Frontal cortex (tissue), 4 donors: ENCODE measurements at places on chromosomes 4 and X. TPM values are rescaled to one million over a fixed set of nuclear protein-coding genes. Genes with fewer than 3 reads are reported as not detected.

DNA sequence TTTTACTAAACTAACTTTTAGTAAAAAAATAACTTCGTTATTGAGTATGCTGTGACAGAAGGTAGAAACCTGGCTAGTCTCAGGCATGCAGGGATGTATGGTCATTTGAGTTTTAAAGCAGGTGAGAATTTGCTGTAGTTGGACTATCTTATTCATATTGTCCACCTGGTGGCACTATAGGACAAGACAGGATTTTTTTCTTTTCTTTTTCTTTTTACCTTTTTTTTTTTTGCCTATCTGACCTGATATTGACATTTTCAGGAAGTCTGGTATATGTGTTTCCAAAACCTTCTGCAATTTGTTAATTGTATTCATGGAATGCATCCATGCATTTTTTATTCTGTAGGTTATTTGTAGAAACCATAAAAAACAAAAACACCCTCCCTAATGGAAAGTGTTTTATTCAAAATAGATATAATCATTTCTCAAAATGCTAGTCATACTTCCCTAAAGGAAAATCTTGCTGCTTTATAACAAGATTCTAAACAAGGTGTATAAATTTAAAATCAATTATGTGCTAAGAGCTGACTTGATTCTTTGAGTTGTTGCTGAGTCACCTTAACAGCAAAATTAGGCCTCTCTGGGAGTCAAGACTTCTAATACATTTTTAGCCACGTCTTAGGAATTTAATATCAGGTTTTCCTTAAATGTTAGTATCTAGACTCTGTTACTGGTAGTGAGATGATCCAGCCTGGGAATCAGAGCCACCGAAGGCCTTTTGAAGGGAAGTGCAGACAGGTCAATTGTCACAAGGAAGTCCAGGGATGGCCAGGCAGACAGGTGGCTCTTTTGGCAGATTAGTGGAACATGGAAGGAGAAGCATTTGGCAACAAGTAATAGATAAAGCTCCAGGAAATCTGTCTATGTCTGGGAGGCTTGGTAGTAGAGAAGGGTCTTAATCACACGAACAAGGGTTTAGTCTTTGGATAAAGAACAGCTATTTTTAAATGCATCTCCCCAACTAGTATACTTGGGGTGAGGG, 201.3 kb upstream of the GNPDA2 start:
- DNase-seq: no peak

DNA sequence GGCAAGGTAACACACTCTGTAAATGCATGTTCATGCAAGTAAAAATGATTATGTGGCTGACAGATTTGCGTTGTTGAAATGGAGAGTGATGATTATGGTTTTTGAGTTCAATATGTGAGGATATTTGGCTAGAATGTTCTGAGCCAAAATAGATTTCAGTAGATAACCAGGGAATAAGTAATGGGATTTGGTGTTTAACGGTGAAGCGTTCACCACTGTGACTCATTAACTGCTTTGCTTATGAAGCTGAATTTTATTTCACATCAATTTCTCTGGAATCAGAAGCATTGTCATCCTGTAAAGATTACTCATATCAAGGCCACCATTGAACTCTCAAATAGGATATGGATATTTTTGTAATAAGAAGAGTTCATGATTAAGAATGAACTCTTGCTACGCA, 11.7 kb downstream of the AFP start:
- DNase-seq: no peak

DNA sequence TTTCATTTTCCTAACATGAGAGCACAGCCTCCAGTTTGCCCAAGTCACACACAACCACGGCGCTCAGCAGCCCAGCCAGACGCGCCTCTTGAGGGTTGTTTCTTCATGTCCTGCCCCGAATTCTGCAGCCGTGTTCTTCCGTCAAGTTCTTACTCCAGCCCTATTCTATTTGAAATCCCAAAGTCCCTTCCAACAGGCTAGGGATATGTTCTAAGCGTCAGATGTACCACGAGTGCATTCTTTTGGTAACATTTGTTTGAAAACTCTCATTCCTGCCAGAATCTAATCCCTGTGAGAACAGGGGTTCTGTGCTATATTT, 23.1 kb downstream of the ACSL1 start:
- no peak for DNase-seq

GRCh38 chr4:133390198-133390855, 241.2 kb downstream of the PCDH10 start:
- no peak for DNase-seq

GRCh38 chr4:110198049-110198434, 373 bp downstream of the ELOVL6 start:
- no peak for DNase-seq

DNA sequence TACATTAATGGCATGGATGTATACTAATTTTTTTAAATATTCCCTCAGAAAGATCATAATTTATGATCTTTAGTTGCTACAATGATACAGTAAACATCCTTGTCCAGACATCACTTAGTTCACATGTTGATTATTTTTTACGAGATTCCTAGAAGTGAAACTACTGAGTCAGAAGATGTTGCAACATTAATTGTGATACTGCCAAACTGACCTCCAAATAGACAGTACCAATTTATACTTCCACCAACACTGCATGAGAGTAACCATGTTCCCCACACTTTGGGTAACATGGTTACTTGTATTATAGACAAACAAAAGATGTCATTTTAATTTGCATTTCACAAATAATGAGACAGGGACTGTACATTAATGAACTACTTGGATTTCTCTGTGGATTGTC, 19.6 kb downstream of the RCHY1 start:
- no peak for DNase-seq

DNA sequence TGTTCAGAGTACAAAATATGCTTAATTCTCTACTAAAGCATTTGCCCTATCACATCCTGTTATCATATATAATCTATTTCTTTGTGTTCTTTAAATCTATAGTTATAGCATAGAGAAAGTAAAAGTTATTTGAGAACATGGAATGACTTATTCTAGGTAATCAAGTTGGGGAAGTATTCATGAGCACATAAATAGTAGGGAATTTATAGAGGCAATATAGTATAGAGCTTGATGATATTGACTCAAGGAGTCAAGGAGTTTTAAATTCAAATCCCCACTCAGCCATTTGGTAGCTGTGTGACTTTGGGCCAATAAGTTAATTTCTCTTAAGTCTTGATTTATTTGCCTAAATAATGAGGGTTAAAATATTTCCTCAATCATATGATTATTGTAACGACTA, 37.5 kb downstream of the PPP1R2C start:
- DNase-seq: no peak

DNA sequence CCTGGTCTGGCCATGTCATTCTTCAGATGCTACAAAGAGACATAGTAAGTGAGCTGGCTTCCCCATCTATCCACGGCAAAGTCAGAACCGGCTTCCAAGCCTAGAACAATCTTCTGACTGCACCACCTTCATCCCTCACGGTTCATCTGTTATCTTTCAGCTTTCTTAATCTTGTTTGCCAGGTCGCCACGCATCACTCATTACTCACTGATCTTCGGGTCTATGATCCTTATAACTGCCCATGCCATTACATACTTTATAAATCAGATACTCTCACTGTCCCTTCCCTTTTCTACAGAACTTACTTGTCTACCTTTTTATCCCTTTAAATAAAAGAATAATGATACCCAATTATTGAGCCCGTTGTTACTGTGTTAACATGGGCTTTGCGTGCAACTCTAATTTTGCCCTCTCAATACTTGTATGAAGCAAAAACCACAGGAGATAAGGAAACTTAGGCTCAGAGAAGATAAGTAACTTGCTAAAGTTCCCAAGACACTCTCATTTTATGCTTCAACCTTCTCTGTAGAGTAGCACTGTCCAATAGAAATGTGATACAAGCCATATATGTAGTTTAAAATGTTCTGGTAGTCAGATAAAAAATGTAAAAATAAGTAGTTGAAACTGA, 171.7 kb downstream of the AMELX start:
- DNase-seq: no peak

DNA sequence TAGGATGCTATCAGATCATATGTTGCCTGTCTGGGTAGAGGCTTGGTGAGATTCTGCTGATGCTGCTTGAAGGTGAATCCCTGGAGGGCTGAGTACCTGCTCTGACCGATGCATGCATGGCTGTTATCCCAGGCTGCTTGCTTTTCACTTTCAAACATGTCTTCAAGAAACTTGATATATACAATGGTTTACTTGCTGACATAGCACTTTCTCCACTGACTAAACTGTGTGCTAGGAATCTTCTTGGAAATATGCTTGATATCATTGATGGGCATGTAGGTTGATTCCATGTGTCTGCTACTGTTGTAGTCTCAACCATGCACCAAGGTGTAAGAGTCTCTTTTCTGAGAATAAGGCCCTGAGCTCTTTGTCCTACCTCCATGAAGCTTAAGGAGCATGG, 79.6 kb upstream of the WDR1 start:
- no peak for DNase-seq

DNA sequence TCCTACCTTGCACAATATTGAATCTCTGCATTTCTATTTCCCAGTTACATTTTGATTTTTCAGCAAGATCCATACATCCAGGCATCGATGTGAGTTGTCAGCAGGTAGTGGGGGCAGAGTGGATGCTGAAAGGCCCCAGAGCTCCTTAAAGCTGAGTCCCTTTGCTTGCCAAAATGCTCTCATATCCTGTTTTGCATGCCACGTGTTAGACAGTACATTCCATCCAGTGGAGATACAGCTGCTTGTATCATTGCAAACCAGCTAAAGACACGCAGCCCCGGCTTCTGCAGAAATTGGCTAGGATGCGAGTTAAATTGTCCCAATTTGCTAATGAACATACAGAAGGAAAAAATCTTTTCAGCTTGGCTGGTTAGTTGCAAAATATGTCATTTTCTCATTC, 179.6 kb upstream of the MXRA5 start:
- DNase-seq: no peak

DNA sequence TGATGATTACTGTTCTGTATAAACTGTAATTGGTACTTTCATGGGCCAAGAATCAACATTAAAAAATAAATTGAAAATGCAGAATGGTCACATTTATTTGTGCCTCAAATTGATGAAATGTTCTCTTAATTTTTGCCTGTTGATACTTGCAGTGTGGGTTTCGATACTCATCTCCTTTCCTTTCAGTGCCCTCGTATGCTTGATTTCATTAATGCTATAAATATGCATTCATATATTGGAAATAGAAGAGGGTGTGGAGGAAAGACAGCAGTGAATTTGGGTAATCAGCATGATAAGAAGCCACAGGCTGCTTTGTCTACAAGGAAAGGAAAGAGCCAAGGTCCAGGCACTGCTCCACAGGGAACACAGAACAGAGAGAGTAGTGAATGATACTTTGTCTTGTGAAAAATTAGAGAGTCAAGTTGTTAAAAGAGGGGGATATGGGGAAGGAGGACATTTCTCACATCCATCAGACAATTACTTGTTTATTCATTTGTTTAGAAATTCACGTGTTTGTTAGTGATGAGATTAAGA, 1.0 kb upstream of the DDX60 start:
- DNase-seq: no peak

GRCh38 chr4:21290562-21290961, 590.3 kb downstream of the PACRGL start:
- DNase-seq: no peak

DNA sequence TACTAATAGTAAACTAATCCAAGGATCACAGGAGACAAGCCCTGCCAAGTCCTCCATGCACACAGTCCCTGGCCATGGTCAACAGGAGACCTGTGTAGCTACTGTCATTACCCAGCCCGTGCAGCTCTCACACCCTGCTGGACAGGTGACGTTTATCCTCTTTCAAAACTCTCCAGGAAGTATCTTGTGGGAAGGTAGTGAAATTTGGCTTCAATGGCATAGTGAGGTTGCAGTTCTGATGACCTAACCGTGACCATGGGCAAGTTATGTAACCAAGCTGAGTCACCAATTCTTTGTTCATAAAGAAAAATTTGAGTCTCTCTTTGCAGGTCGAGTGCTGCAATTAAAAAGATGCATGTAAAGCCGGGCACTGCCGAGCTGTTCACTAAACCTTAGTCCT, 11.3 kb upstream of the SLC2A9 start:
- DNase-seq: no peak

GRCh38 chr4:20264688-20265087, 13.0 kb downstream of the SLIT2 start:
- no peak for DNase-seq

DNA sequence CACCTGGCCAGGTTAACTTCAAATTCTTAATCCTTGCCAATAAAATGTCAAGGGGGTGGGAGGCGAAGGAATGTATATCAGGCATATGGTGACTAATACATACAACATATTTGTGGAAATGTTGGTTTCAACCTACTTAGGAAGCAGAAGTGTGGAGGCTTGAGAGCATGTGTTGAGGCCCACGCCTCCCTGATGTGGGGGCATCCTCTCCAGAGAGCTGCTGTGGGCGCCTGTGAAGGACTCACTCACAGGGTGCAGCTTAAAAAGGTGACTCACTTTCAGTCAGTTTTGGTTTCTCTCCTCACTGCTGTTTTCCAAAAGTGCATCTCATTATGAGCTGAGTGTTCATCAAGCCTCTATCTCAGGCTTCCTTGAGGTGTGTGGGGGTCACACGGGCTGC, 27.5 kb downstream of the LNX1 start:
- DNase-seq: peak; percentile 30

GRCh38 chr4:176032454-176032853, 33.2 kb upstream of the WDR17 start:
- DNase-seq: no peak

DNA sequence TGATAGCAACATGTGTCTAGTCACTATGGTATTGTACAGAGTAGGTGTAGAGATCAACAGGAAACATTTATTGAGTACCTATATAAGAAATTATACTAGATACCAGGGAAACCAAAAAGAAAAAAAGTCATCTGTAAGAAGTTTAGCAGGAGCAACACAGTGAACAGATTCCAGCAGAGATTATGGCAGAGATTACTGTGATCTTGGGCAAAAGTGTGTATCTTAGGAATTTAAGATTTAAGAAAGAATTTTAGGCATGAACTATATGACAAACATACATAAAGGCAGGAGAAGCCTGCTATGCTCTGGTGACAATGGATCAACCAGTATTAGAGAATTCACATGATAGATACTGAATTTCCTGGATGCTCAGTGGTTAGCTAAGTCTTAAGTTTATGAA, 37.9 kb downstream of the SNCA start:
- DNase-seq: no peak

- DNase-seq: no peak
Measured at GRCh38 chrX:121322159-121322558, 274.7 kb downstream of the GLUD2 start.

- DNase-seq: no peak
Measured at GRCh38 chr4:150789864-150790263, 207.9 kb downstream of the MAB21L2 start.

- DNase-seq: peak; percentile 12
Measured at GRCh38 chrX:23616361-23616760, 50.9 kb upstream of the PRDX4 start.

GRCh38 chr4:155367608-155368007, 9.2 kb downstream of the MAP9 start:
- DNase-seq: no peak

Gene ADGRG4
- total RNA-seq: not detected

Gene KDR
- 11.0 TPM for total RNA-seq

Gene TCEAL2
- total RNA-seq: 33.4 TPM

Gene SMIM10L2A
- 9.0 TPM for total RNA-seq

Gene OTUD6A
- total RNA-seq: not detected

Gene ERVMER34-1
- total RNA-seq: 0.41 TPM

Gene TMEM128
- total RNA-seq: 46.5 TPM

Gene FGB
- total RNA-seq: not detected

Gene FGD1
- 9.4 TPM for total RNA-seq

Gene MID2
- total RNA-seq: 12.6 TPM

Gene LANCL3
- total RNA-seq: 1.2 TPM

Gene ETDB
- not detected for total RNA-seq

Gene ARMCX1
- 120 TPM for total RNA-seq

Gene CXCL9
- total RNA-seq: not detected

Gene CCDC149
- 16.3 TPM for total RNA-seq

Gene COMMD8
- 24.1 TPM for total RNA-seq

Gene AREG
- total RNA-seq: not detected

Gene BMPR1B
- total RNA-seq: 8.2 TPM

Gene CT47B1
- total RNA-seq: not detected
